ENCODE measurements at places on chromosomes 3 and 15.
A peak's percentile ranks its signal among the peaks of the same experiment; 100 is the strongest.

DNA sequence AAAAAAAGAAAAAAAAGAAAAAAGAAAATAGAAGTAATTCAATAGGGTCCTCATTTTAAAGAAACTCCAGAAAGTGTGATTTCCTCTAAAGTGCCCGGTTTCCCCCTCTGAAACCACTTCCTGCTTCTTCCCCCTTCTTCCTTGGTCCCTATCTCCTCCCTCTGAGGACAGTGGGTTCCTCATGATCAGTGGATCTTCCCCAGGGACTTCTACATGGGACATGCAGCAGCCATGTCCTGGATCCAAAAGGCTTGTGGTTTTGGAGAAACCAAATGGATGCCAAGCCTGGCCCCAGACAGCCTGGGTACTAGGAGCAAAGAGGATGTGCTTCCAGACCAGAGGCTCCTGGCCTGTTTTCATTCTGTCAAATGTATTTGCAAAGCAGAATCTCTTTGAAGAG is 26.6 kb upstream of the SMAD6 start:
- DNase-seq: no peak

GRCh38 chr15:74613953-74614743 is 1.5 kb upstream of the CLK3 start:
- no peak for DNase-seq

GRCh38 chr3:49021813-49022687 is at the start of gene NDUFAF3:
TSS of gene NDUFAF3 (plus strand) at chr3:49022121. CDS start at chr3:49022145, 24 bp downstream.
- DNase-seq: peak; percentile 93

DNA sequence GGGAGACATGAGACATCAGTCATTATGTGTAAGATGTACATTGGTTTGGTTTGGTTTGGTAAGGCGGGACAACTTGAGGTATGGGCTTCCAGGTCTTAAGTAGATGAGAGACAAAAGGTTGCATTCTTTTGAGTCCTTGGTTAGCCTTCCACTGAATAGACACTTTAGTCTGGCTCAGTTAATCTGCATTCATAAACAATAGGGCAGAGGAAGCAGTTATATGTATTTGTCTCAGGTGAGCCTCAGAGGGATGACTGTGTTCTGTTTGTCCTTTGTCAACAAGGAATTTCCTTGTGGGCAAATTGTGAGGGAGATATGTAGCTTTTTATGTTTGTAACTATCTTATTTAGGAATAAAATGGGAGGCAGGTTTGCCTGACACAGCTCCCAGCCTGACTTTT is 50.4 kb downstream of the TCF12 start:
- DNase-seq: no peak

- DNase-seq: peak; percentile 54
Measured at GRCh38 chr3:61358364-61358763, 107.1 kb upstream of the FHIT start.

DNA sequence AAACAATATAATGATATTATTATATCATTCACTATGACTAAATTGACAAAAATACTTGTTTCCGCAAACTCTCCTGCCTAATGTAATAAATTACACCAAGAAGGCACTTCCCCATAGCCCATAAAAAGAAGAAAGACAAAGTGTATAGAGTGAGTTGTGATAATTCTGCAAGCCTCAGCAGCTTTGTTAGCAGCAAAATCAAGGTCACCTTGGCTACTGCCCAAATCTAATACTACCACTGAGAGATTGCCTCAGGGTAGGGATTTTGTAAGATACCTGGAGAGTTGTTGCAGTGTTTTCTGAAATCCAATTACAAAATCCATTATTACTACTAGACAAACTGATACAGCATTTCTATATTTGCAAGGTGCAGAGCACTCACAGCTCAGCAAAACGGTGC is 503.5 kb downstream of the FGF12 start:
- no peak for DNase-seq

GRCh38 chr3:44942202-44942921 is 33.6 kb downstream of the ZDHHC3 start:
- DNase-seq: no peak

GRCh38 chr15:55202206-55202605 is 5.5 kb upstream of the RSL24D1 start:
- no peak for DNase-seq

DNA sequence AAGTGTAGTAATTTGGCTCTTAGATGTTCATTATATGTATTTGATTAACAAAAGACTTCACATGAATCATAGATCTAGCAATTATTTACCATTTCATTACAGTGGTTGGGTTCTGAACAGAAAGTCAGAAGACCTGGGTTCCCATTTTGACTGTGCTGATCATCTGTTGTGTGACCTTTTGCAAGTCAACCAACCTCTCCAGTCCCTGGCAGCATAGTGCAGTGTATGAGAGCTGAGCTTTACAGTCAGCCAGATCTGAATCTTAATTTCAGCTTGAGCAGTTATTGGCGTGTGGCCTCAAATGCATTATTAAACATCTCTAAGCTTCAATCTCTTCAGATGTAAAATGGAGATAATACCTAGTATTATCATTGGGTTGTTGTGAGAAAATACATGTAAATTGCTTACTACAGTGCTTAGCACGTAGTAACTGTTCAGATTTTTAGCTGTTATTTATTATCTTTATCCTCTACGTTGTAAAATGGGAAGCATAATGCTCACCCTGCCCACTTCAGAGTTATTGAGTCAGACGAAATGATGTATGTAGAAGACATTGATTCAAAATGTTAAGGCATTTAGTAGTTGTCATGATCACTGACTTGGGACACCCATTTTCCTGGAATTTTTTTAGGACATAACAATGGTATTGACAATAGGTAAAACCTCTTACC is 104.0 kb downstream of the KLHL25 start:
- no peak for DNase-seq

DNA sequence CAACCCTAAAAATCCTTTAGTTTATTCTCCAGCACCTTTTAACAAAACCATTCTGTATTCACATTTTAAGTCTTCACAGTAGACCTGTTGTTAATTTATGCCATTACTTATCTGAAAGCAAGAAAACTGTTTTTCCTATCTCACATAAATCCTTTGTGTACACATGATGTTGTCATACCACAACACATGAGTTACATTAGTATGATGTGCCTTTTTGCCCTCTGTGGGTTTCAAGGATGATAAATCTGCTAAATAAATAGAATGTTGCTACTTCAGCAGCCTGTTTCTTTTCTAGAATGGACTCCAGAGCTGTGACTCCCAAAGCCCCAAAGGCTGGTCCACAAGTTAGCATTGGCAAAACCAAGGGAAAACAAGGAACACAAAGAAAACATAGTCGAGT is 151.6 kb downstream of the SERPINI1 start:
- DNase-seq: no peak
